T-helper 1 cell (primary cell): ENCODE measurements at places on chromosomes 1 and 21.
A peak's percentile ranks its signal among the peaks of the same experiment; 100 is the strongest.

- DNase-seq, result no peak
These were observed 6.6 kb downstream of the SORT1 start for GRCh38 chr1:109391157-109391556.

GRCh38 chr1:41534181-41535076 is 49.9 kb upstream of the EDN2 start:
- no peak for DNase-seq

- no peak for DNase-seq
These were observed 57.6 kb downstream of the LDLRAD2 start for GRCh38 chr1:21869620-21870121.

- DNase-seq, result no peak
These were observed 374.6 kb upstream of the ESRRG start for GRCh38 chr1:217097819-217098218.

GRCh38 chr1:116508984-116509980 is 61.5 kb downstream of the CD58 start:
- peak; percentile 81 for DNase-seq

DNA sequence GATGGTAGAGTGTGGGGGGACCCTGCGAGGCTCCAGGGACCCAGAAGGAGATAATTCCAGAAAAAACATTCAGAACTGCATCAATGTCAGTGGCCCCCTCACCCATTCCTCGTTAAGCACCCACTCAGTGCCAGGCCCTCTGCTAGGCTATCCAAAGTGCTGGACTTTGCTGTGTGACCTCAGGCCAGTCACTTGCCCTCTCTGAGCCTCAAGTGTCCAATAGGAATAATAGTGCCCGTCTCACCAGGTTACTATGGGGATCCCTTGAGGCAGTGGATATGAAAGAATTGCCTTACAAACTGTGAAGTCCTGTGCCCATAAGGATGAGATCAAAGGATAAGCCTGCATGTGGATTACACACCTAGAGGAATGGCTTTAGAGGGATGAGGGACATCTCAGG is 83.4 kb downstream of the IGSF21 start:
- DNase-seq, result no peak

DNA sequence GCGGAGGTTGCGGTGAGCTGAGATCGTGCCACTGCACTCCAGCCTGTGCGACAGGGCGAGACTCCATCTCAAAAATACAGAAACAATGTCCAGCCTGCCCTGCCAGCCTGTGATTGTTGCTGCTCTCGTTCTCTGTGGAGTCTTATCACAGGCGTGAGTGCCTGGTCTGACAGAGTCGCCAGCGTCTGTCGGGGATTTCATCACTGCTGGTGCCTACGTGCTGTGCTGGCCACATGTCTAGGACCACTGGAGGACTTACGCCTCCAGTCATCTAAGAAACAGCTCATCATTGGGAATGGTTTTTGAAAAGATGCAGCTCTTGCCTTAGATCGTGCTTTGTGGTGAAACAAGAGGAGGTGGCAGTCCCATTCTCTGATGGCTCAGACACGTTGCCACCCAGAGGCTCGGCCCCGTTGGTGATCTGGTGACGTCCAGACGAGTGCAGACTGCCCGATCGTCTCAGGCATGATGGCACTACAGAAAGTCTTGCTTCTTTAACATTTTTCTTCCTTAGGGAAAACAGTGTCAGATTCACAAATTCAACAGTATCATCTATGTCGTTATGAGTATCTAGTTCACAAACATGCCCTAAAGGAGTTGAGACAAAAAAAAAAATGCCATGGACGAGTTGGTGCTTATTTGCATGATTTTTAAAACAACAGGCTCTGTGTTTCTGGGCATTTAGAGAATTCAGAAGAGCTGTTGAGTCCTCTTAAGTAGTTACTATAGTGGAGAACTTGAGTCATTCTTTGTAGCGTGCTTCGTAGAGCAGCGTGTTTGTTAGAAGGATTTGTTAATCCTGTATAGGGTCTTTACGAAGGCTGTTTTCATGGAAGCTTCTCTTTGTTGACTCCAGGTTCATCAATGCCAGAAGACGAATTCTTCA is 47.5 kb downstream of the CBS start:
- no peak for DNase-seq

- no peak for DNase-seq
These were observed 3.2 kb downstream of the DDR2 start for GRCh38 chr1:162635418-162635817.

DNA sequence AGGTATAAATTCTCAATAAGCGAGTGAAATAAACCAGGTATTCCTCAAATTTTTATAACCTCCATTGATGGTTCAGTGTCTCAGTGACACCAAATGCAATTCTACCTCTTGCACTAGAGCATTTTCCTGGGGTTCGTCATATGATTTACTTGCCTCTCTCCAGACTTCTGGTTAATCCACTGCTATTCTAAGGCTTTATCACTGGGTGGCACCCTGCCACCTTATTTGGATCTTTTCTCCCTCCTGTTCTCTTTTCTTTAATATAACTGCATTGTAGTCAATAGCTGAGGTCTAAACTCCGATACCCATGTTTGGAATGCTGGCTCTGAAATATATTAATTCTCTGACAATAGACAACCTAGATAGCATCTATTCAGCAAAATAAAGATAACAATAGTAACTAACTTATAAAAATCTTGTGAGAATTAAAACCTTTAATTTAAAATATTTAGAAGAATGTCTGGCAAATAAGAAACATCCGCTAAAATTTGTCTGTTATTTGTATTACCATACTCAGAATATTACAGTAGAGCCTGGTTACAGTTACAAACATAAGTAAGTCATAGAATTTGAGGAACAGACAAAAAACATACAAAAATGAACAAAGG is 436.4 kb downstream of the PLA2G4A start:
- DNase-seq, result no peak

DNA sequence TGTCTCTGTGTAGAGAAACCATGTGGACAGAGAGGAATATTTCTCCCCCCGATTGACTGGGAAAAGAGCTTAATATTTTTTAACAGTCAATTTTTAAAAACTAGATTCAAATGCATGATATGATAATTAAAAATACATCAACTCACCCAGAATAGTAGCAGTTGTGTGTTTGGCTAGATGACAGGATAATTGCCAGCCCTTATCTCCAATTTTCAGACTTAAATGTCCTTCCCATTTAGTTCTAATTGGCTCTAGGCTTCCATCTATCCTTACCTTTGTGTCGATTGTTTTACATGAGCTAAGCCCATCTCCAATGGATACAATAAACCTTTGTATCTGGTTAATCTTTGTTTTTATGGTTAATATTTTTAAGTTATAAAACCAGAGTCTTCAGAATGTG is 23.9 kb upstream of the KIAA0040 start:
- no peak for DNase-seq

GRCh38 chr1:15088281-15088971 is 65.1 kb upstream of the TMEM51 start:
- DNase-seq, result no peak

DNA sequence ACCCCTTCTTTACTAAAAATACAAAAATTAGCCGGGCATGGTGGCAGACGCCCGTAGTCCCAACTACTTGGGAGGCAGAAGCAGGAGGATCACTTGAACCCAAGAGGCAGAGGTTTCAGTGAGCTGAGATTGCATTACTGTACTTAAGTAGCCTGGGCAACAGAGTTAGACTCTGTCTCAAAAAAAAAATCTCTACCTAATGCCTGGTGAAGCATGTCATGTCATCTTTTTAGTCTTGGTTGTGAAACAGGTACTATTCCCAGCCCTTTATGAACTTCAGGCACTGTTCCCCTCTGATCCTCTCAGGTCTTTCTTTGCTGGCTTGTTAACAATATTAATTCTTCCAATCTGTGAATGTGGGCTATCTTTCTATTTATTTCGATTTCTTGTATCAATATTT is 22.1 kb downstream of the PRRC2C start:
- DNase-seq, result no peak

- no peak for DNase-seq
These were observed 502.8 kb downstream of the LTN1 start for GRCh38 chr21:28489821-28490350.

DNA sequence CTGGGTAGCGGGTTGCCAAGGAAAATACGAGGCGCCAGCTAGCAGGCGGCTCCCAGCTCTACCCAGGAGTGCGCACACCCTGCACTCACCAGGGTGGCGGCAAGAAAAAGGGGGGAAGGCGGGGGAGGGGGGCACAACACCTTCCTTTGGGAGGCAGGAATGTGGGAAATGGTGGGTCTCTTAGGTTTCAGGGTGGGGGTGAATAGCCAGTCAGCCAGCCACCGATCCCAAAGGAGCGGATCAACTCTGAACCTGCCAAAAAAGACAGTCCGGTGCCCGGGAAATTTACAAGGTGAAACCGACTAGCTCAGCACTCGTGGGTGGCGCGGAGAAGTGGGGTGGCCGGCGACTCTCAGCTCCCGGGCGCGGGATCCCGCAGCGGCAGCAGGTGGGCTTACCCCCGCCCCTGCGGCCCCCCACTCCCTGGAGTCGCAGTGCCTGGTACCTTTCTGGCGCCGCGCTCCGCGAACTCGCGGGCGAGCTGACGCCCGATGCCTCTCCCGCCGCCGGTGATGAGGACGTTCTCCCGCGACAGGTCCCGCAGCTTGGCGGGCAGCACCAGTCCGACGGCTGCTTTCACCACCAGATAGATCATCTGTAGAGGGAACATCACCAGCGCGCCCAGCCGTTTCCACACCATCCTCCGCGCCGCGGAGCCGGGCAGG is 1.2 kb downstream of the DHRS3 start:
- no peak for DNase-seq

DNA sequence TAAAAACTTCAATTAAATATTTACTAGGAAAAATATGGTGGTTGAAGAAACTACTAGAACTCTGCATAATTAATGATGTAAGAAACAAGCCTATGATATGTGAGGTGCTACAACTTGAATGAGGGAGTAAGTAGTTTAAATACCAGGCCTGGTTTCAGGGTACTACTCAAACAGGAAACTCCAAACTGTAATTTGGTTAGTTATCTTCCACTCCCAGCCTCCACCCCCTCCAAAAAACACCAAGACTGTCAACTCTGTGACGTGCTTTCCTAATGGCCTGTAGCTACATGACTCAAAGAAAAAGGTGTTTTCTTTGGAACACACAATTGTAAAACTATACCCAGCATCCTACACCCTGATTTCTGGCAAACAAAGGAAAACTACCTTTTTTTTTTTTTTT is 55.9 kb upstream of the RCC1 start:
- no peak for DNase-seq

GRCh38 chr1:107698161-107698560 is 266.8 kb downstream of the VAV3 start:
- no peak for DNase-seq

GRCh38 chr1:230938924-230939368 is 39.7 kb downstream of the TTC13 start:
- no peak for DNase-seq

- DNase-seq, result peak; percentile 77
These were observed 4.1 kb upstream of the PTPN7 start for GRCh38 chr1:202164271-202165037.

DNA sequence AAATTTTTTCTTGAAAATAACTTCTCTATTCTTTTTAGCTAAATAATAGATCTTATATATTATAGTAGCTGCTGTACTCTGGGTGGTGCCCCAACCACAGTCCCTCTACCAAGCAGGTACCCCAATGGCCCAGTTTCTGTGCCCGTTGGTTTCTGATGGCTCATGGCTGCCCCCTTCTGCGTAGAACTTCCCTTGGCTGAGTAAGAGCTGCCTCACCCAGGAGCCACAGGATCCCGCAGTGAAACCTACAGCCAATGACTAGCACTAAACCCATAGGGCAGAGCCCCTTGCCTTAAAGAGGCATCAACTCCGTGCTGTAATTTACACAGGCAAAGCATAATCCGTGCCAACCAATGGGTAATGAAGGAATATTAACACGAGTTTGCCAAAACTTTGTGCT is 247.5 kb downstream of the USH2A start:
- DNase-seq, result no peak

DNA sequence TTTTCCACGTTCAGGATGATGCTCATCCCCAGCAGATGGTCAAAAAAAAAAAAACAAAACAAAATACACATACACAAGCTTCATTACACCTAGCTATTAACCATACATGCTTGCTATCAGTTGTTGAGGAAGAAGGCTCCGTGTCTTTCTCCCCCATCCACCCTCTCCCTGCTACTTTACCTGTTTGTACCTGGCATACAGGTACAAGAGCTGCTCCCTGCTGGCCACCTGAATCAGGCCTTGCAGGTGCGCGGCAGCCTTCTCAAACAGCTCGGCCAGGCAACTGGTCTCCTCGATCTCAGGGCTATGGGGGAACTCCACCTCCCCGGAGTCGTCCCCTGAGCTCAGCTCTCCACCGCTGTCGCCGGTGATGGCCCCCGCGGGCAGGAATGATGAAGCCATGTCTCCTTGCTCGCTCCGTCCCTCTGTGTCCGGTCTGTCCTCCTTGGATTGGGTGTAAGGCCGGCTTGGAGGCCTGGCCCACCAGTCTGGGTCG is 464 bp downstream of the ACBD6 start:
- no peak for DNase-seq

- DNase-seq, result no peak
These were observed 14.3 kb upstream of the NASP start for GRCh38 chr1:45569571-45569961.

DNA sequence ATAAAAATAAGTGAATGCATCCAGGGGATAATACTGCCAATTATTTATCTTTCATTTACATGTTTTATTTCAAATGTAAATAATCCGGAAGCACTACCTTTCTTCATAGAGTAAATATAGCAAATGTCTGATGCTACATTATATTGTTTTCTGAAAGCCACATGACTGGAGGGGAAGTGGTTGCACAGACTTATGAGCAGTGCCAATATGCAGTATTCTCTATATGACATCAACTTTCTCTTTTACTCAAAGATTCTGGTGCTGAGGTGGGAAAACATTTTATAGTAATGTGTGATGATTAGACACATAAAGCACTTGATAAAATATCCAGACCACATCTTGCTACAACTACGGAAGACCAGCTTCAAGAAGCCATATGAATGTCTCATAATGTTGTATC is 314.7 kb downstream of the NEGR1 start:
- DNase-seq, result no peak

GRCh38 chr1:28582248-28582615 is 9.8 kb upstream of the RAB42 start:
- DNase-seq, result no peak

DNA sequence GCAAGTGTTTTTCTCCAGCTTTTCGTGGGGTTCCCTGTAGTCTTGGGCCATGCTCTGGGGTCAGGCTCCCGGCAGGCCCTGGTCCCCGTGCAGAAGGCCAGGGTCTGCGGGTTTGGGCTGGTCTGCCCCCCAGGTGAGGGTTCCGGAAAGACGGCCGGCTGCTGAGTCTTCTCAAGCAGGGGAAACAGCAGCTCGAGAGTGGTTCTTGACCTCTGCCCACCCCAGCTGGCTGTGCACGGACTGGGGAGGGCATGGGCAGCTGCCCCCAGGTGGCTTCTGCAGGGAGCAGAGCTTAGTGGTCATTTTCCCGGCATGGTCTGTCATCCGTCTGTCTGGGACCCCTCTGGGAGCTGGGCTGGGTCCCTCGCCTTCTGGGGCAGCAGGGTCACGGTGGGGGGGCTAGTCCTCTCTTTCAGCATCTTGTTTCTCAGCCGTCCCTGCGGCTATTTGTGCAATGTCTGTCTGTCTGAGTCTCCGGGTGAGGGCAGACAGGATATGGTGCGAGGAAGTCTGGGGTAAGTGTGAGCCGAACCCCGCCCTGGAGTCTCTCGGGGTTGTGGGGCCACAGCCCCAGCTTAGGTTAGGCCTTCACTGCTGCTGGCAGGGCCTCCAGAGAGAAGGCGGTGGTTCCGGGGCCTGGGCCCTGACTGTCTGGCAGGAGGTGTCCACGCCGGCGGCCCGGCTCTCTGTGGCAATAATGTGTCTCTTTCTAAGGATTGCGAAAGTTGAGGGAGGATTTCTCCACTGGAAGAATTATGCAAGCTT is 6.1 kb downstream of the SKI start:
- DNase-seq, result peak; percentile 81
